ENCODE measurements at places on chromosomes 12 and 14.

DNA sequence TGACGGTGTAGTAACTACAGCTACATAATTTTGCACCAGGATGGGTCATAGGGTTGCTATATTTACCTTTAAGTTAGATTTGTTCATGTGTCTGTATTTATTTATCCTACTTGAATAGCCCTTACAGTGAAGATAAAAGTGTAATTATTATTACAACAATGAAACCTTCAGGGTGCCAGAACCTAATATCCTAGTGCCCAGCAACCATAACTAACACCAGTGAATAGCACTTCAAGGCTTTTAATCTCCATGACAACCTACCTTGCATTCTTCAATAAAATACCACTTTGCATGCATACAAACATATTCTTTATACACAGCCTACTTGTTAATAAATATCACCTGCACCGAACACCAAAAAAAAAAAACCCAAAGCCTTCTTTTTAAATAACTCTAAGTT lies 58.7 kb upstream of the G2E3 start:
- DNase-seq = no peak

- no peak for DNase-seq
These were observed 1381.7 kb upstream of the SEL1L start for GRCh38 chr14:82915381-82915780.

- DNase-seq = no peak
These were observed 49.0 kb downstream of the BORCS5 start for GRCh38 chr12:12405882-12406281.

- DNase-seq = no peak
These were observed 5.7 kb upstream of the VTI1B start for GRCh38 chr14:67680121-67680602.

GRCh38 chr14:92336363-92336762 lies 13.4 kb downstream of the SLC24A4 start:
- no peak for DNase-seq

- no peak for DNase-seq
These were observed 415.7 kb upstream of the ATP2B1 start for GRCh38 chr12:90124289-90124688.

DNA sequence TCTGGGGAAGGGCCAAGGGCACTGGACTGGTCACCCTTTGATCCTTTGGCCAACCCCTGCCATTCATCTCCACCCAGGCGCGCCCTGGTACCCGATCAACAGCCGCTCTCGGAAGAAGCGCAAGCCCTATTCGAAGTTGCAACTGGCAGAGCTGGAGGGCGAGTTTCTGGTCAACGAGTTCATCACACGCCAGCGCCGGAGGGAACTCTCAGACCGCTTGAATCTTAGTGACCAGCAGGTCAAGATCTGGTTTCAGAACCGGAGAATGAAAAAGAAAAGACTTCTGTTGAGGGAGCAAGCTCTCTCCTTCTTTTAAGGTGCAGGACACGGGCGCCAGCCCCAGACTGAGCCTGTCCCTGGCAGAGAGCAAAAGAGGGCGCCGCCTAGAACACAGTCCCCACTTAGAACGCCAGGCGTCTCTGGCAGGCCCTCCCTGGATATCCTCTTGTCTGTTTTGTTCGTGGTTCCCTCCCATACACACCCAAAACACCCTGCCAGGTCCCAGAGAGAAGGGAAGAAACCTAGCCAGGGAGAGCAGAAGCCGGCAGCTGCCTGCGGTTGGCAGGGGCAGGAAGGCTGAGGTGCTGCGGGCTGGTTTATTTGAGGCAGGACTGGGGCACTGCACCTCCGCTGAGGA lies 1.7 kb downstream of the HOXC12 start:
- no peak for DNase-seq

GRCh38 chr12:90543374-90543773 lies 411.6 kb downstream of the CCER1 start:
- no peak for DNase-seq

DNA sequence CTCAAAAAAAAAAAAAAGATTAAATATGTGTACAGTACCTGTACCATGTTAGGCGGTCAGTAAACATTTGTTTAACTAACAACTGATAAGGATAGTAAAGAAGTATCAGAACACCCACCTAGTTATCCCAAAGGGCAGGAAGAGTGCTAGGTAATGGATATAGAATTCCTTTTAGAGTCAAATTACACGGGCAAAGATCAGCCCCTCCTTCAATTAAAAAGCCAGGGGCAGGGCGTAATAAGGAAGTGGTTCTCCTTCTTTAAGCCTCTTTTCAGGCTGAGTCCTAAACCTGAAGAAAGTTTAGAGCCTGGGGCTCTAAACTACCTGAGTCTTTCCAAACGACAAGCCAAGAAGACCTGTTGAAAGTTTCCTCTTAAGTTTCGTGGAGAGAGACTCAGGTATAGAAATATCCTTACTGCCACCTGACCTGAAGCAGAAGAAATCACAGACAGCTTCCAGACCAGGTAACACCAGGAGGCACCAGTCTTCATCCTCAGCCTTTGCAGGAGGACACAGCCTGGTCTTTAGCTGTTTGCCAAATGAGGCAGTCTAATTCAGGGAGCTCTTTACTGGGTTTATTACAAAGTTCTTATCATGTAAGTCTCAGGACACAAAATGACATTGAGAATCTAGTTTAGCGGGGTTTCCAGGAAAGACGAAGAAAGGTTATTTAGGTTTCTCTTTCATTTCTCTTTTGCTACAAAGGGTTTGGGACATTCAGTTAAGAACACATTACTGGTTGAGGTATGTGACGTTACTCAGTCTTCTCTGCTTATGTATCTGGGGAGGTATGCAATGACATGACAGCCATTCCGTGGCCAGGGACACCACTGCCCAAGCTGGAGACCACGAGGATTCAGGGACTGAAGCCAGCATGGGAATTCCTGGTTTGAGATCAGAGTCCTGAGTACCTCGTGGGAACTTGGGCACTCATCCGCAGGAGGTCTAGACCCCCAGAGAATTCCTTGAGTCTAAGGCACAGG lies at the start of gene BCL2L14:
TSS of gene BCL2L14 (plus strand) at position 266 of the 983 bp plus-strand sequence. CDS start 8,367 bp downstream, outside the sequence.
- no peak for DNase-seq

DNA sequence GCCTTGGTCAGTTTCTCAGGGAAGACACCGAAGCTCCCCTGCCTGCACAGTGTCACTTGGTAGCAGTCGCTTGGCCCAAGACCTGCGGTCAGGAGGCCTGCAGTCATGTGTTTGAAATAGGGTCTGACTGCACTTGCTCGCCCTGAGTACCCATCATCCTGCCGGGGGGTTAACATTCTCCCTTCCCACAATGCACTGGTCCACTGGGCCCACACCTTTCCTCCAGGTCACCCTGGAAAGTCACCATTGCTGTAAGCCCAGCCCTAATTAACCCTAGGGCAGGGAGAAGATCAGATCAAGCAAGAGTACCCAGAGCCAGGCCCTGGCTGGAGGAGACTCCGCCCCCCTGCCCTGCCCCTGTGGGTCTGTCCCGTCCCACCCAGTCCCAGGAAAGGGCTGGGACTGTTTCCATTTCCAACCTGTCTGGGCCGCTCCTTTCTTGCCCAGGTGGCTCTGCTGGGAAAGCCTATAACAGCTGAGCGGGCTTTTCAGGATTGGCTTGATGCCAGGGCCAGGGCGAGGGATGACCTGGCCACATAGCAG lies 87.1 kb downstream of the ZFP36L1 start:
- DNase-seq = no peak

Data from CD4-positive, alpha-beta T cell treated with Interleukin-15 for 1 hour (primary cell).